NCI-H446 treated with DMSO at 0.1 percent for 48 hours (cell line): ENCODE measurements at places on chromosomes 5 and 9.

DNA sequence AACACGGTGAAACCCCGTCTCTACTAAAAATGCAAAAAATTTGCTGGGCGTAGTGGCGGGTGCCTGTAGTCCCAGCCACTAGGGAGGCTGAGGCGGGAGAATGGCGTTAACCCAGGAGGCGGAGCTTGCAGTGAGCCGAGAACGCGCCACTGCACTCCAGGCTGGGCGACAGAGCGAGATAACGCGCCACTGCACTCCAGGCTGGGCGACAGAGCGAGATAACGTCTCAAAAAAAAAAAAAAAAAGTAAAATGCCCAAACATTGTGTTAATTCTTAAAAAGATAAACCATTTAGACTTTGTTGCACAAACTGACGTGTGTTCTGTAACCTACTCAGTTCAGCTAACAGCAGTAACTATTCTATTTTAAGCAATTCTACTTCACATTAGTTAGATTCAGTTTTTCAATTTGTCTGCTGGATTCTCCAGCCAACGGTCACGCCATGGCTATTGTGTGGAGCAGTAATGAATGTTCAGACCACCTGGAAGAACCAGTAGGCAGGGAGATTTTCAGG is 119.3 kb upstream of the MAN2A1 start:
- DNase-seq = no peak

GRCh38 chr5:18653216-18653752 is 1019.0 kb downstream of the TAF11L14 start:
- DNase-seq = no peak

DNA sequence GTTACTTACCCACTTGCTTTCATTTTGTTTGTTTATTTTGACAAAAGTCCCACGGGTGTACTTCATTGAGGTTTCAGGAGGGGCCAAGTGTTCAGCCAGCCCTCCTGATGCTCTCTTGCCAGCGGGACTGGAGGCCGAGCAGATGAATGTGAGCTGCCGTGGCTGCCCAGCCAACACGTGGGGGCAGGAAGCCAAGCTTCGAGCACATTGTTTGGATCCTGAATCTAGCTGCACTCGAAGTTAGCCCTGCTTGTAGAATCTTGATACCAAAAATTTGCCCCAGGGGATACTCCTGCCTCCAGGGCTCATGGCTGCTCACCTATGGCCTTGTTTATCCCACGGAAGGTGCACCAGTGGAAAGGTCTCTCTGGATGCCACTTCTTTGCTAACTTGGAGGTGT is 49.3 kb downstream of the RASGEF1C start:
- no peak for DNase-seq

DNA sequence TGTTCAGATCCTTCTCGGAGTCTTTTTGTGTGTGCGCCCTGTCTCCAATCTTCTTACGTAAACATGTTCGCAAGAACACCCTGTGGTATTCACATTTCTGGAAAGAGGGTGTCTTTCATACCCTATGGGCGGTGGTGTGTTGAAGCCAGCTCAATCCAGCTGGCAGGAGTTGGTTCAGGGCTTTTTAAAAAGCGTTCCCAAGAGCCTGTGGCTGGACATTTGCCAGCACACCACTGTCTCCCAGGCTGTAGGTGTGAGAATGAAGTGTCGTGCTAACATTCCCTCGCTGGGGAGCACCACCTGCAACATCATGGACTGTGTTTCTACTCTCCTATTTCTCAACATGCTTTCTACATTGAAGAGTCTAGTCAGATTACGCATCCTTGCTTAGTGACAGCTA is 51.7 kb downstream of the S1PR3 start:
- DNase-seq = no peak

- DNase-seq = no peak
Measured at GRCh38 chr5:42569953-42570548, 146.8 kb downstream of the GHR start.

DNA sequence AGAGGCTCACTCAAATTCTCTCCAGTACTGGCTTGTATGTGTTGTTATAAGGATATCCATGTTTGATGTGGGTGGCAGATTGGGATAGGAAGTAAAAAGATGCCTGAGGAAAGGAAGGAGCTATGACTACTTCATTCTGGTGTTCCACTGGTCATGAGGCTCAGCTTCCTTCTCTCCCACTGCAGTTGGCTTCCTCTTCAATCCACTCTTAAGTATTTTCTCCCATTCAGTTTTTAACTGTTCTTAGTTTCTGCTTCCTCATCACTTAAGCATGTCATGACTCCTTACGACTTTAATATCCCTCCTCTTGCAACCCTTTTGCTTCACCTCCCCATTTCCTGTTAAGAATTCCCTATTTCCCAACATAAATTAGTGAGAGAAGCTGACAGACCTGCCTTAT is 81.1 kb downstream of the PJA2 start:
- no peak for DNase-seq

GRCh38 chr9:15423231-15423985 is 732 bp downstream of the SNAPC3 start:
- DNase-seq = no peak

DNA sequence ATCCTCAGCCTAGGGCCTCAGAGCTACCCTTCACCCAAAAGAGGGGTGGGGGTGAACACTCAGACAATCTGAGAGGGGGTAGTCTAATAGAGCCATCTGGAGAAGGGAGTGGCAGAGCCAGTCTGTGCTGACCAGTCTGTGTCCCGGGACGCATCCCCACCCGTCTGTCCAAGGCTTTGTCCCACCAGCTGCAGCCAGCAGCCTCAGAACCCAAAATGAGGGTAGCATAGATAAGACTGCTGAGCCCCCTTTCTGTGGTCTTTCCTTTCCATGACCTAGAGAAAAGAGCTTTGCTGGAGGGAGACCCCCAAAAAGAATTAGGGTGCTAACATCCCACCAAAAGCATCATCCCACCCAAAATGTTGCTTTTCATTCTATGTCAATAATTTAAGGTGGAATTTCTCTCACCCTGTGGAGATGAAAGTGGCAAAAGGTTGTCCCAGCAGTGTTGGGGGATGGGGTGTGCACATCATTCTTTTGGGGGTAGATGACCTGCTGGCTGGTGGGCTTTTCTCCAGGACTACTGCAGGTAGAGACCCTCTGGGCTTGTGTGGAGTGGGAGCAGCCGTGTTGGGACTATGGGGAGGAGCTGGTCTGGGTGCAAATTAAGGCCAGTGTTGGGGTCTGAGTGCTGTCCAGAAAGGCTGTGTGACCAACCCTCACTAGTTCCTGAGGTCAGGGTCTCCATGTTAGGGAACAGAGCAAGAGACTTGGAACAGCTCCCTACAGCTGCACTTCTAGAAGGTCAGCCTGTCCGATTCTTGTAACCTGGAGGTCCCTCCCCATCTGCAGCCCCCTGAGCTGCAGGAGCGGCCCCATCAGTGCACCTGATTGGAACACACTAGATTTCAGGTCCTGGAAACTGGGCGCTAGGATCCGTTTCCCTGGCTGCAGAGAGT is 19.9 kb downstream of the URM1 start:
- no peak for DNase-seq
